Ecto neural progenitor cell (in vitro differentiated cells): ENCODE measurements at places on chromosomes 13 and 19.

- no peak for DNase-seq
Observed at GRCh38 chr13:23384111-23384510, 49.4 kb downstream of the SACS start.

DNA sequence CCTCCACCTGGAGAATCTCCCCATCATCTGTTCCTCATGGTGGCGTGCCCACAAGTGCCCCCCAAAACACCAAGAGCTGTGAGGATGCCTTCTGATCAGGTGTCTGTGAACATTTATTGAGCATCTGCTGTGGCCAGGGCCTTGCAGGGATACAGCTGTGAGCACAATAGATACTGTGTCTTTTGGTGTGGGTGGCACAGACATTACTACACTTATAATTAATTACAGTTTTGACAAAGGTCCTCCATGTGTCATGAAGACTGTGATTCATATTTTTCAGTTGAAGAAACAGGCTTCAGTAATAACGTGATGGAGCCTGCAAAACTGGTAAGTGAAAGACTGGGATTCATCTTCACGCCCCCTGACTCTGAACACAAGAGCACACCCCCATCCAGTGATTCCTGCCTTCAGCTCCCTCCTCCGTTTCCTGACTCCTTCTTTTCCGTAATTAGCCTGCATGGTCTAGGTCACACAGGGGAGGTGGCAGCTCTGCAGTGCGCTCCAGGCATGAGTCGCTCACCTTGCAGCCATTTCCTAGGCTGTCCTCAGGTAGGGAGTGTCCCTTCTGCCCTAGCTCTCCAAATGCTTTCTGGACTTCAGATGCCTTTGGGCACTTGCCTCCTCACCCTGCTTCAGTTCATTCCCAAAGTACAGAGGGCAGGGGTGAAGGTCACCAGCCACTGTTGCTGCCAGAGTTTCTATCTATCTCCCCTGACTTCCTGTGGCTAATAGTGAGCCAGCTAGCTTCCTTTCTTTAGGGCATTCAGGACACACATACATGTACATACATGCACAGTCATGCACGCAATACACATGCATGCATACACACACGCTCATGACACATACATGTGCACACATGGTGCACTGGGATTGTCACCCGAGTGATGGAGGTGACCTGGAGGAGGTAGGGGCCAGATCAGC, 66.5 kb downstream of the SIAH3 start:
- DNase-seq: no peak

DNA sequence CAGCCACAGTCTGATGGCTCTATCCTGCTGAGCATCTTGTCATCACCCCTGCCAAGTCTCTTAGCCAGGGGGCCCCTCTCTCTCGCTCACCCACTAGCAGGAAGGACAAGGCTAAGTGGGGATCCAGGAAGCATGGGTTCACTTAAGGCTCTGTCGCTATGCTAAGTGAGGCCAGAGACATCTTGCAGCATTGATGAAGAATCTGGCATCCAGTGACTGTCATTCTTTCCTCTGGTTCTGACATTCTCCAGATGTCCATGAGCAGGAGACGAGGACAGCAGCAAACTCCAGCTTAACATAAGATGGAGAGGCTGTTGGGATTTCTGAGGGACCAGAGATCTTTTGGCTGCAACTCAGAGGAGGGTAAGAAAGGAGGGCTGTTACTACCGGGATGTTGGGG, 230.2 kb downstream of the TSHZ3 start:
- no peak for DNase-seq

DNA sequence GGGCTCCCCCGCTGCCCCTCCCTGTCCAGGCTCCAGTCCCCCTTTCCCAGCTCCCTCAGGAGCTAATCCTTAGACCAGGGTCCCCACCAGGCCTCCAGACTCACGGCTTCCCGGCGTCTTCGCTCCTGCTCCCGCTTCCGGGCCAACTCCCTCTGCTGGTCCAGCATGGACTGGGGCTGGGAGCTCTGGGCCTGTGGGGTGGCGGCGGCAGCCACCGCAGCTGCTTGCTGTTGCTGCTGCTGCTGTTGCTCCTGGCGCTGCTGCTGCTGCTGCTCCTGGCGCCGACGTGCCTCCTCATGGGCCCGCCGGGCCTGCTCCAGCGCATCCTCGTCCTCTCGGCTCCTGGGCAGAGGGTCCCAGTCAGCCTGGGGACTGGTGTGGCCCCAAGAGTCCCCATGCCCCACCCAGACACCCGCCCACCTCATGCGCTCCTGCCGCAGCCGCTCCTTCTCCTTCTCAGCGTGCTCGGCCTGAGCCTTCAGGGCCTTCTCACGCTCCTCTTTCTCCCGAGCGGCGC, 6.4 kb upstream of the EPHX3 start:
- DNase-seq: no peak

GRCh38 chr19:8366121-8366581, 2.2 kb downstream of the ANGPTL4 start:
- no peak for DNase-seq

GRCh38 chr13:83753912-83754624, 128.2 kb downstream of the SLITRK1 start:
- no peak for DNase-seq

DNA sequence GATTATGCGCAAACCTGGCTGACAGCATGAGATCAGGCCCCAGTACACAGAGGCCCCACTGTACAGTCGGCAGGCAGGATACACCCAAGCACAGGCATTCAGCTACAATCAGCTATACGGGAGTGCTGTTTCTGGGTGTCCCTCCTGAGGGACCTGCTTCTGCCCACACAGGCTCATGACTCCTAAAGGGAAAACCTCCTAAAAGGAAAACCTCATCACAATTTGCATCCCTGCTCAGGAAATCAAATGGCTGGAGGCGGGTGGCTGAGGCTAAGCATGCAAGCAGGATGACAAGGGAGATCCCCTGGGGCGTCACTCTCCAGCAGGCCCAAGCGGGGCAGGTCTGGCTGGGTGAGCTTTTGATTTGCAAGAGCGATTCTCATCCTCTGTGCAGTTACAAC, 99.8 kb downstream of the CRYL1 start:
- DNase-seq: no peak

- peak; percentile 44 for DNase-seq
Observed at GRCh38 chr19:46573679-46574498, 27.2 kb upstream of the CALM3 start.

DNA sequence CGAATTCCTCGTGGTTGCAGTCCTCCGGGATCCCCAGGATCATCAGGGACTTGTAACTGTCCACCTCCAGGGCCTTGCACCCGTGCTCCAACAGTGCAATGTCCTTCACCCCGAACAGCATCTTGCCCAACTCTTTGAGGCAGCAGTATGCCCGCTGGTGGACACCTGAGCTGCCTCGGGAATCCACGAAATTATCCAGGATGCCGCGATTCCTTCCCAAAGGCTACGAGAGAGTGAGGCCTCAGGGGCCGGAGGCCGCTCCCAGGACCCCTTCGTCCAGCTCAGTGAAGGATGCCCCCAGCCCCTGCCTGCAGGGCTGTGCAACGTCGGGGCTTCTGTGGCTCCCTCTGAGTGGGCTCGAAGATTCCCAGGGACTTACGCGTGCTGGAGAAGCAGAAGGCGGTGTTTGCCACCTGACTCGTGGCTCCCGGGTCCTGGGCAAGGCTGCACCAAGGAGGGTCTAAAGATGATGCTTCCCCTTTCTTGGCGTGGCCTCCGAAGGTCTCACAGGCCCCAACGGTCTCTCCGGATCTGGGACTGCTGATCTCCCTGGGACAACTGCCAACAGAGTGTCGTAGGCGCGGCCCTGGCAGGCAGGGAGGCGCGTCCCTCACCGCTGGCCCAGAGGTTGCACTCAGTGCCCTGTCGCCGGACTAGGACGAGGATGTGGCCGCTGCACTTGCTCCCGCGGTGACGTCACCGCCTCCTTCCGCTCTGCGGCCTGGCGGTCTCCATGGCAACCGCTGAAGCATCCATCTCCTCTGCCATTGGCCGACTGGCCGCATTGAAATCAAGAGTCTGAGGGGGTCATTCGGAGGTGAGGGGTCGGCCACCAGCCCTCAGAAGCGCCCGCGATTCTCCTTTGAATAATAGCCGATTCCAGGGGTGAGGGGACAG, at the start of gene PNMA8C:
Gene PNMA8C (minus strand): TSS at position 698 of the 897 bp plus-strand sequence. CDS start 577 bp downstream, at position 121.
- DNase-seq: peak; percentile 92

DNA sequence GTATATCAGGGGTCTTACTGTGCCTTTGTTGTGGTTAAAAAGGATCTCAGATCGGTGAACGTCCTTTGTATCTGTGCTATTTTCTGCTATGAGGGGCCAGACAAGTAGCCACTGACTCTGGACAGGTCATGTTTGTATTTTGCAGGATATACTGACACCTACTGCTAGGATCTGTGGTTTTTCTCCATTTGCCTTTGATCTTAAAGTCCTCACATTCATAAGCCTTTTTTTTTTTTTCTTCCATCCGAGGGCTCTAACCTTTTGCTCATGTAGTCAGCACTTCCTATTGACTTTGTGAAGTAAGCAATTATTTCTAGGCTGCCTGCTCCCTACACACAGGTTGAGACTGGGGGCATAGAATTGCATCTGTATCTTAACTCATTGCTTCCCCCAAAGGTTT, 106.2 kb downstream of the SLITRK5 start:
- DNase-seq: no peak

DNA sequence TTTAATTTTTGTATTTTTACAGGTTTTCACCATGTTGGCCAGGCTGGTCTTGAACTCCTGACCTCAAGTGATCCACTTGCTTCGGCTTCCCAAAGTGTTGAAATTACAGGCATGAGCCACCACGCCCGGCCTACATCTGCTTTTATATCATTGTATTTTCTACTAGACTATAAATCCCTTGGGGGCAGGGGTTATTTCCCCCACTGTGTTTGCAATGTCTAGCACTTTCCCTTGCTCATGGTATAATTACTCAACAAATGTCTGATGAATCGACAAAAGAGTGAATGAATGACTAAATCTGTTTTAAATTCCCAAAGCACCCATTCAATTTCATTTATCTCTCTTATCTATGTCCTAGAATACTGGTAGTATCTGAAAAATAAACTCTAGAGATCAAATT, 244.5 kb upstream of the CSNK1A1L start:
- no peak for DNase-seq

GRCh38 chr19:4904481-4904880, 1.8 kb upstream of the ARRDC5 start:
- DNase-seq: no peak

DNA sequence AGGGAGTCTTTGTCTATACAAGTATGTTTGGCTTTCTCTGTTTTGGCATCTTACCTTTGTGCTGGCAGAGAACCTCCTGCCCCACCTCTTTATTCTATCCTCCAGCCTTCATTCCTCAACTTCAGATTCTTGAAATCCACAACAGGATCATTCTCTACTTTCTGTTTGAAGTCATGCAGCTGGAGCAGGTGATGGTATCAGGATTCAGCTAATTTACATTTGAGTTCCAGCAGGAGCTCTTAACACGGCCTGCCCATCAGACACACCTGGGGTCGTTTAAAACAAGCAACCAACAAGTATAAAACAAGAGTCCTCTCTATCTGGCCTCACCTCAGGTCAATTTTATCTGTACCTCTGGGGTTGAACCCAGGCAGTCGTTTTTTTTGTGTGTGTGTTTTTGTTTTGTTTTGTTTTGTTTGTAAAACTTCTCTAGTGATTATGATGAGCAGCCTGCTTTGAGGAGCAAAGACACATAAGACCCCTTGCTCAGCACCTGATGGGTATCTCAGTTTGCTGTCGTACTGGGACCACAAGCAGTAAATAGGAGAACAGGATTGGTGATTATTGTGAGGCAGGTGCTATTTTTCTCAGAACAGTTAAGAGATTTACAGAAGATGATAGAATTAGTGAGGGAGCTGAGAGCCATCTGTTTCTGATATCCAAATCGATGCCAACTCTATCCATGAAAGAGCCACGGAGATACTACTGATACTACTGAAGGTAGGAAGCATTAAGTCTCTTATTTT, 78.4 kb downstream of the GPC6 start:
- no peak for DNase-seq

GRCh38 chr13:110328573-110328972, 21.5 kb downstream of the COL4A2 start:
- DNase-seq: no peak

DNA sequence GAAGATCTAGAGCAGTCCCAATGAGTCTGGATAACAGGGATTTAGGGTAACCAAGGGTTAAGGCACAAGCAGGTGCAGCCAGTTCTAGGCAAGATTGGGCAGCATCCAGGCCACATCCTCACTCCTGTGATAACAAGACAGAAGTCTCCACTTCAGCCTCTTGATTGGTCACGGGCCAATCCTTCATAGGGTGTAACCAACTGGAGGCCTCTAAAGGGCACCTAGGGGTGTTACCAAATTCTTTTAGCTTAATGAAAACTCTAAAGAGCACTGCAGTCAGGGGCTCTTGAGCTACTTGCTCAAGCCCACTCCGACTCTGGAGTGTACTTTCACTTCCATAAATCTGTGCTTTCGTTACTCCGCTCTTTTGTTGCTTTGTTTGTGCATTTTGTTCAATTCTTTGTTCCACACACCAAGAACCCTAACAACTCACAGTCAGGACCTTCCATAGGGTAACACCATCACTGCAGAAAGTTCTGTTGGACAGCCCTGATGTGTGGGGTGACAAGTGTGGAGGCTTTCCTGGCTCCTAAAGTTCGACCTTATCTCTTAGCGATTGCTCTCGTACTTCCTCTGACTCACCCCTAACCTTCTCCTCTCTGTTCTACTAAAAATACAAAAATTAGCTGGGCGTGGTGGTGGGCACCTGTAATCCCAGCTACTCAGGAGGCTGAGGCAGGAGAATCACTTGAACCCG, 36.1 kb downstream of the ZSWIM9 start:
- DNase-seq: no peak

DNA sequence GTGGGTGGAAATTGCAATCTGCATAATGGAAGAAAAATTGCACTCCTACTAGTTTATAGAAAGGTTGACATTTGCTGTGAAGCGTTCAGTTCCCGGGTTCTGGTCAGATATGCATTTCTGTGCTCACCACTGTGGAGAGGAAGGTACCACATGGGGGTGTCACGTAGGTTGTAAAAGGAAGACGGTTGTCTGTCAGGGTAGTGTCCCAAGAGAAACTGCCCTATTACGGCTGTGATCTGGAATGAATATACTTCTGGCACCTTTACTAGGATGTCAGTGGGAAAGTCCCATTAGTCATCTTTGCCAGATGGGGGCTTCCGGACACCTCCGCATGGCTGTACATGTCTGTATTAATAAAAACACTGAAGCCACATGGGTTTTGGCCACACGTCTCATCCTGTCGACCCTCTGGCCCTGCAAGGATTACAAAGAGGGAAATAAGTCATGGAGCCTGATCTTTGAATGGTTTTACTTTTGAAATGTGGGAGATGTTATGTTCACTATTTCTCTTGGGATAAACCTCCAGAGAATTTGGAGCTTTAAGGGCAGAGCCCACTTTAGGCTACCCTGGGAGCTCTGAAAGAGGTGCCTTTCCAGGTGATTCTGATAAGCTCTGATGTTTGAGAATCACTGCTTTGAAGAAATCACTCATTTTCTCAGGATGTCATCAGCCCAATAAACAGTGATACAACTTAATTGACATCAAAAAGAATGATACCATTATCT, 133.9 kb downstream of the AKAP11 start:
- DNase-seq: no peak
